ENCODE measurements at places on chromosomes 6 and 20.
A peak's percentile ranks its signal among the peaks of the same experiment; 100 is the strongest.

- DNase-seq = no peak
These were observed 67.2 kb upstream of the DEFB112 start for GRCh38 chr6:50116797-50117542.

GRCh38 chr6:155584006-155584405 is 128.4 kb upstream of the NOX3 start:
- DNase-seq = no peak

- DNase-seq = no peak
These were observed 21.2 kb downstream of the C6orf132 start for GRCh38 chr6:42120895-42121865.

DNA sequence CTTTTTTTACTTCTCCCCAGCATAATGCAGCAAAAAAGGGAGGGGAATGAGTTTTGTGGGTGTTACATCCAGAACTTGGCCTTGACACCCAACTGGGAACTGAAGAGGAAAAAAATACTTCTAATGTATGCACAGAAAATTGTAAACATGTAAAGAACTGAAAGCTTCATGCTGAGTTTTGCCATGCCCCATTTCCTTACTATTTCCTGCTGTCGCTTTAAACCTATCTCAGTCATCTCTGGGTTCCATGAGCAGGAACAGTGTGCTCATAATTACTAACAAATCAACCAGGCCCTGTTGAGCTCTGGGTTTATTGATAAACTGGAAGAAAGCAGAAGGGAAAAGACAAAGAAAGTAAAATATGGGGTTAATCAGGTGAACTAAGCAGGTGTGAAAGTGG is 14.2 kb downstream of the TFAP2B start:
- DNase-seq = no peak

GRCh38 chr6:167508919-167509852 is 184.3 kb downstream of the TTLL2 start:
- no peak for DNase-seq

- DNase-seq = peak; percentile 81
These were observed 9.4 kb downstream of the TREML2 start for GRCh38 chr6:41191569-41191968.

DNA sequence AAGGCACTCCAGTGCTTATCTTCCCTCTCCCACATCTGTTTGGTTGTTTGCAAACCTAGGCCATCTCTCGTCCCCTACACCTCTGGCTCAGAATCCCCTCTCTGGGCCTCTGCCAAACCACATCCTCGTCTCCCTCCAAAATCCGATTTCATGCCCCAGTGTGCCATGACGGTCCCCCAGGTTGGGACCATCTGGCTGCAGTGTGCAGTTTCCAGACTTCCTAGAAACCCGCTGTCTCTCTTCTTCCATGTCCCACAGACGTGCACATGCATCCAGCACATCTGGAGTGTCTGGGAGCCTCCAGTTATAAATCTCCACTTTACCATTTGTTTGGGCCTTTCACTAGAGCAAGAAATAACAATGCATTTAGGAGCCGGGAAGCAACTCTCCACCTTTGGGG is 316.2 kb downstream of the KIF16B start:
- no peak for DNase-seq

DNA sequence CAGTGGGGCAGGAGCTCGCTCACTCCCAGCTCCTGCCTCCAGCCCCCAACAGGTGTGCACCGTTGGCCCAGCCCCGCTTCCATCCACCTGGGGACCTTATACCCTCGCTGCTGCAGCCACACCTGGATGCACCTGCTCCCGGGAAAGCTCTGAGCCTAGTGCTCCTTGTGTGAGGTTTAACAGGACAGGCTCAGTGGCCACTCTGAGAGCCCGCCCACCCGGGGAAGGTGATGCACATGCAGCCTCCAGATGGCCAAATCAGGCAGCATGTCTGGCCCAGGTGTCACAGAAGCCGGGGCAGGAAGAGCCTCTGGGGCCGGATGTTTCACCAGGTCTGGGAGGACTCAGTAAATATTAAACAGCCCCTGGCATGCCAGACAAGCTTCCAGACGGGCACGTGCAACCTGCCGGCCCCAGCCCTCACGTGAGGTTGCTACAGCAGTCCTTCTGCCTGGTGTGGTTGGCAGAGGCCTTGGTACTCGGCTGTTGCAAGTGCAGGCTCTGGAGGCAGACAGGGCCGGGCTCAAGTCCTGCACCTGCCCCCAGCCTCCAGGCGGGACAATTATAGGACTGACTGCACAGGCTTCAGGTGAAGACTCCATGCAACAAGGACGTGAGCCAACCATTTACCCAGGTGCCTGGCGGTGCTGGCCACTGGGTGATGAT is 66.9 kb downstream of the RIPOR3 start:
- no peak for DNase-seq

Measured in WTC11 (cell line).